T1000 (cell line): ENCODE measurements at places on chromosomes 11 and 22.

GRCh38 chr22:45952553-45952952 is 24.4 kb downstream of the WNT7B start:
- no peak for DNase-seq

- DNase-seq: no peak
Measured at GRCh38 chr11:118746988-118747585, 43.9 kb downstream of the DDX6 start.

- DNase-seq: no peak
Measured at GRCh38 chr22:25900880-25901279, 158.9 kb downstream of the MYO18B start.

DNA sequence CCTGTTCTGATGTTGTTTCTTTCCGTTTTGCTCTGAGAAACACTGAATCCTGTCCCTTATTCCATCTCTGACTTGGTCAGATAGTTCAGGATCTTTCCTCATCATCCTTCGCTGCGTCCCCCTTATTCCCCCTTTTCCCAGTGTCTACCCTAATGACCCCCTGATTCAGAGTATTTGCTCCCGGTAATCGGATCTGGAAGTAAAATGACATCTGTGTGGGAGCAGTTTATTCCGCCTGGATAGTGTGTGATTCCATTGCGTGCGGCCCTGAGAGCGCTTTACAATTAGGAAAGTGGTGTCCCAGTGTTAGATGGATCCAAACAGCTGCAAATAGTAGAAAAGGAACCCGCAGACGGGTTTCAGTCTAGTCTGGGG is 606 bp downstream of the DRG1 start:
- no peak for DNase-seq

- no peak for DNase-seq
Measured at GRCh38 chr11:123704341-123704740, 37.1 kb downstream of the ZNF202 start.

DNA sequence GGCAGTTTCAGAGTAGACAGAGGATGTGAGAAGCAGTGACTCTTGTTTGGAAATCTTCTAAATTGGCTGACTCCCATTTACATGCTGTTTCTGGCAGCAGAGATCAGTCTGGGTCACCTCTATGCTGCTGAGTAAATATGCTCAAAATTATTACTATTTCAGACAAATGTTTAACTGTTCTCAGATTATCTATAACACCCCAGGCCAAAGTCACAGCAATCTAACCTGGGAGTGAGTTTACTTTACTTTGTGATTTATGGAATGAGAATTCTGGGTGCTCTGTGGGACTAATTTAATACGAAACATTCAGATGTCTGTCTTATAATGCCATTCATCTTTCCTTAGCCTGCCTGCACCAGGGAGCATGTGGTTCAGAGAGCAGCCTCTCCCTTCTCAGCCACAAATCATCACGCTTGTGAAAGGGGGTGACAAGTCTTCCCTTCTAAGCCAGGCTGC is 282.5 kb upstream of the MPPED2 start:
- no peak for DNase-seq

- DNase-seq: no peak
Measured at GRCh38 chr22:19892257-19892879, 37.7 kb upstream of the GNB1L start.

GRCh38 chr11:1834062-1834610 is 654 bp upstream of the SYT8 start:
- no peak for DNase-seq

GRCh38 chr22:21759646-21760376 is 24.2 kb upstream of the YPEL1 start:
- DNase-seq: no peak
